ENCODE measurements at places on chromosomes 12 and 14. TPM values are rescaled to one million over a fixed set of nuclear protein-coding genes. Genes with fewer than 3 reads are reported as not detected.

Gene BCL2L2
- 18.7 TPM for total RNA-seq

Gene DCN
- total RNA-seq, result 1,233 TPM

GRCh38 chr12:46701356-46701755, 124.4 kb downstream of the SLC38A4 start:
- DNase-seq, result no peak

DNA sequence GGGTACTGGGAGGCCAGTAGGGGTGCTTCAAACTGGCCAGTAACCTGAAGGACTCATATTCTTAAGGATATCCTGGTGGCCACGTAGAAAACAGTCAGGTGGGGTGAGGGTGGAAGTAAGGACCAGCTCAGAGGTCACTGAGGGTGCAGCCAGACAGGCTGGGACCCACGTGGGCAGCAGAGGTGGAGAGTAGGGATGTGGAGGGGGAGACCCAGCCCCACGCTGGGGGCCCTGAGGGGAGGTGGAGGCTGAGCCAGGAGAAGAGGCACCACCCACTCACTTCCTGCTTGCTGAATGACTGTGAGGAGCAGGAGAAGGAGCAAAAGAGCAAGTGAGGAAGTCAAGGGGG, 12.6 kb upstream of the SERPINA3 start:
- no peak for DNase-seq

- DNase-seq, result no peak
These were observed 42.1 kb downstream of the CCDC91 start for GRCh38 chr12:28232211-28232928.
